ENCODE measurements at places on chromosomes 3 and 15.

- DNase-seq, result no peak
These were observed 61.0 kb downstream of the PLXNA1 start for GRCh38 chr3:127043731-127044510.

- DNase-seq, result no peak
These were observed 1.5 kb downstream of the MELTF start for GRCh38 chr3:197027896-197028727.

GRCh38 chr3:174737966-174738365 lies 121.2 kb upstream of the NAALADL2 start:
- no peak for DNase-seq

DNA sequence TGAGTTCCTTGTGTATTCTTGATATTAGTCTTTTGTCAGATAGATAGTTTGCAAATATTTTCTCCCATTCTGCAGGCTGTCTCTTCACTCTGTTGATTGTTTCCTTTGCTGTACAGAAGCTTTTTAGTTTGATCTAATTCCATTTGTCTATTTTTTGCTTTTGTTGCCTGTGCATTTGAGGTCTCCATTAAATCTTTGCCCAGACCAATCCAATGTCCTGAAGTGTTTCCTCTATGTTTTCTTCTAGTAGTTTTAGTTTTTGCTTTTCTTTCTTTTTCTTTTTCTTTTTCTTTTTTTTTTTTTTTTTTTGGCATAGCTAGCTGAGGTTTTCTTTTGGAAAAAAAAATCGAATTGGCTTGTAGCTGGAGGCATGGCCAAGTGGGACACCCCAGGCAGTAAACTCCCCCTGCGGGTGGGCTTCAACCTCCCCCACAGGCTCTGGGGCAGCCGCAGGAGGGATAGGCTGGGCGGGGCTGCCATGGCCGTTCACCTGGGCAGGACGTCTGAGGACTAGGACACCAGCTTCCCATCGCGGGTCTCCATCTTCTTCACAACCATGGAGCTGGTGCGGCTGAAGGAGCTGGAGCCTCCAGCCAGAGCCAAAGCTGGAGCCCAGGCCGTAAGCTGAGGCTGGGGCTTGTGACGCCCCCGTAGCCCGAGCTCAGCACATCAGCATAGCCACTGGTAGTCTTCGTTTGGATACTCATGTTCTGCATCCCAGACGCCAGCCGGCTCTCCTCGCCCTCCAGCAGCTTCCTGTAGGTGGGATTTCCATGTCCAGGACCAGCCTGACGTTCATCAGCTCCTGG lies 16.2 kb upstream of the PSTPIP1 start:
- no peak for DNase-seq

GRCh38 chr3:177597311-177598096 lies 400.2 kb upstream of the TBL1XR1 start:
- no peak for DNase-seq

GRCh38 chr3:4322635-4323034 lies 19.5 kb downstream of the SETMAR start:
- no peak for DNase-seq

- no peak for DNase-seq
These were observed 66.4 kb downstream of the SRGAP3 start for GRCh38 chr3:9183011-9183410.

DNA sequence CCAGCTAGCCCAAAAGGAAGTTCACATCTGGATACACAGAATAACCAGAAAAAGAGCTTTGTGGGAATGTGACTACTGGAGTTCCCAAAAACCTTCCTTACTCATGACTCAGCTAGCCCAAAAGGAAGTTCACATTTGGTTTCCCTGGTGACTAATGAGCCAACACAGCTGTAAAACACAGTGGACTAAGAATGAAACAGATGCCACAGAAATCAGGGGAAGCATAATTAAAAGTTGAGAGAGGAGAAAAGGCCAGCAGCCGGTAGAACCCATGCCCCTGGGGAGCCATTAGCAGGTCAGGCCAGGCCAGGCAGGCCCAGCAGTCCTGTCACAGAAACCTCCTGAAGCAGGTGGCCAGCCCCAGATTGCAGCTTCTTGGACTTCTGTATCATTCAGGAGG lies 130.3 kb downstream of the GHSR start:
- DNase-seq, result no peak

DNA sequence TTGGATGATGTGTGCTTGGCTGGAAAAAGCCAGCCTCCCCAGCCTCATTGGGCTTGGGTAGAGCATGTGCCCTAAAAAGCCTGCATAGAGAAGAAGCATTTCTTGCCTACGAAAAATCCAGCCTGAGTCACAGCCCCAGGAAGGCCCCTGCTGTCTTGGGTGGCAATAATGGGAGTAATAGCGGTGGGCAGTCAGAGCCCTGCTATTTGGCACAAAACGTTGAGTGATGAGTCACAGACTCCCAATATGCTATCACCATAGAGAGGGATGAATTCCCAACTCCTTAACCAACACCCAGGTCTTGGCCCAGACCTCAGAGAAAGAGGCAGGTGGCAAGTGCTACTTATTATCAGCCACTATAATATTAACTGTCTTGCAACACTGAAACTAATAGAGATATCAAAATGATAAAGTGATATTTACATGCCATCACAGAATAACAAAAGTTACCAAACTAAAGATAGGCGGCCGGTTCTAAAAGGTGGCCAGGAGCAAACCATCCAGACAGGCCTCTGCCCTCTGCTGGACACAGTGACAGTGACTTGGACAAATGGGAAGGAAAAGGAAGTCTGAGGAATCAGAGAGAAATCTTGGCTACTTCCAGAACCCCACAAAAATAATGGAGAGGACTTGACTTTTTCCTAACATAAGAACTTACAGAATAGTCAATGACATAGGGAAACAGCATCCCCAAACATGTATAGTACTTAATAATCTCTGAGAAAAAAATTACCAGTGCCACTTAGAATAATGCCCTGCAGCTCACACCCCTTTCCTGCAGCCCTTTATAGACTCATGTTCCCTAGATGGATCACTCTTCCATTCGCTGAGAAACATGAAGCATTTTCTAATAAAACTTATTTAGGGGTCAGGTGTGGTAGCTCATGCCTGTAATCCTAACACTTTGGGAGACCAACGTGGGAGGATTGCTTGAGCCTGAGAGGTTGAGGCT lies 51.9 kb upstream of the MUC13 start:
- DNase-seq, result no peak

DNA sequence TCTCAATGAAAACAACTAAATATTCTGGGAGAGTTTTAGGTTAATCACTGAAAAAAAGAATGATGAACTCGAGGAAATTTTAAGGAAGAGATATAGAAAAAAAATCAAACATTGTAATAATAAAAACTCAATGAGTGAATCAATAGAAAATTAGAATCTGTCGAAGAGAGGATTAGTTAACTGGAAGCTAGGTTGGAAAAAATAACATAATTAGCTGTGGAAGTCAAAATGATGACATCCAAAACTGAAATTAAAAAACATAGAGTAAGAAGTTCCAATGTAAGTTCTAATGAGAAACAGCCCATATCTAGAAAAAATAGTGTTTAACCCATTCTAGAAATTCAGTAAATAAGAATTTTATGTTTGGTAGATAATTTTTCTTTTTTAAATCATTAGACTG lies 299.3 kb upstream of the RARB start:
- no peak for DNase-seq

- no peak for DNase-seq
These were observed 7.5 kb downstream of the P2RY1 start for GRCh38 chr3:152842413-152842812.

DNA sequence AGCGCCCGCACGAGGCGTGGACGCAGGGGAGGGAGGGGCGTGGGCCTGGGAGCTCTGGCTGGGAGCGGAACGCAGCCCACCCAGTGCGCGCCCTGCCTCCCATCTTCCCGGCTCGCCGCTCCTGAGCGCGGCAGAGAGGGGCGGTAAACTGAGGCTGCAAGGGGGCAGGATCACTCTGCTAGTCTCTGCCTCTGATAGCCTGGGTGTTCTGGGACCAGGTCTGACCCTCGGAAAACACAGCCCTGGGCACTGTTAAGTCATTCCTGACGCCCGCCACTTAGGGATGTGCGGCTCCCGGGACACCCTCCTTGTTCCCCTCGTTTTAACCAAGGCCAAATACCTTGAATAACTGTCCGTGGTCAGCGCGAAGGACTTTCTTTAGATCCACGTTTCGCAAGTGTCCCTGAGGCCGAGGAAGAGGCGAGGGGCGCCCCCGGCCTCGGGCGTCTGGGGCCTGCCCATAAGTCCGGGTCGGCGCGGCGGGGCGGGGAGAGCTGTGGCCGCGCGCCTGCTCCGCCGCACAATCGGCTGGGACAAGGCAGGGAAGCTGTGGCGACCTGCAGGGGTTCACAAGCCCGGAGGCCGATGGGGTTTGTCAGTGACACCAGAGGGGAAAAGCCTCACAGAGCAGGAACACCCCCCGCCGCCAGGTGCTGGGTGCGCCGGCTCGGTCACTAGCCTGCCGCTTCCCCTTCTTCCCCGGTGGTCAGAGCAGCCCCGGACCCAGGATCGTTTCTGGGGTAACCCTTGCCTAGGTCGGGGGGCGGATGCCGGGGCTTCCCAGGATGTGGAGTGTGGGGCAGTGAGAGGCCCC lies 1.5 kb downstream of the ITPKA start:
- DNase-seq, result no peak

DNA sequence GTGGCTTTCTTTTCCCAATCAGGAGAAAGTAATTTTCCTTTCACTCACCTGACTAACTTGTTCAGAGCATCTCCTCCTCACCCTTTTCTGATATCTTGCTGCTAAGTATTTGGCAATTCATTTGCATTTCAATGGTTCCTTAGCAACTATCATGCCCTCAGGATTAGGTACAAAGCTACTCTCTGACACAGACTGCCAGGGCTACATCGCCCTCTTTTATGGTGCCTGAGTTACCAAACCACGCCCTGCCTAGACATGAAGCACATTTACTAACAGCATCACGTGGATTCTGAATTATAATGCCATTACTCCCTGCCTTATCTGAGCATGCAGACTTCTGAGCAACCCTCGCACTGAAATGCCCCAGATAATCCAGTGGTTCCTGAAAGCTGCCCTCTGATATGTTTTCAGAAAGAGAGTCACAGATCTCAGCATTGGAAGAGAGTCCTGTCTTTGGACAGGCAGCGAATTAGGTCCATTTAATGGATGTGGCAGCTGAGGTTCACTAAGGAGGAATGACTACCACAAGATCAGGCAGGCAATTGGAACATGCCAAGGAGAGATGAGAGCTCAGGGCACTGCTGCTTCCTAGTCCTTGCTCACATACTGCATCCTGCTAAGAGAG lies 14.5 kb downstream of the EPHB1 start:
- no peak for DNase-seq
